ENCODE measurements at places on chromosomes 2 and 18. TPM values are rescaled to one million over a fixed set of nuclear protein-coding genes. Genes with fewer than 3 reads are reported as not detected.

Gene SP140L
- 11.0 TPM for total RNA-seq

Gene LINC00305
- not detected for total RNA-seq

Gene LIMS1
- total RNA-seq, result 89.7 TPM

Gene TUBB8B
- total RNA-seq, result not detected

Gene PRKAG3
- not detected for total RNA-seq

Gene INHA
- not detected for total RNA-seq

Gene BOLL
- total RNA-seq, result not detected

Gene C1GALT1C1L
- total RNA-seq, result not detected

Gene RAMP1
- total RNA-seq, result not detected

Gene POLR1B
- 13.2 TPM for total RNA-seq

Gene CYRIA
- total RNA-seq, result 10.2 TPM

Gene VRK2
- 39.2 TPM for total RNA-seq

Gene DYNAP
- total RNA-seq, result not detected

Gene ANKRD62
- not detected for total RNA-seq

Gene SMC6
- 21.7 TPM for total RNA-seq

Gene MARCHF7
- 103 TPM for total RNA-seq

Measured in mammary microvascular endothelial cell (primary cell).